ENCODE measurements at places on chromosomes 16 and 17.

GRCh38 chr17:142102-142661, 4.8 kb downstream of the SCGB1C2 start:
- no peak for DNase-seq

- no peak for DNase-seq
Observed at GRCh38 chr16:19846436-19846835, 38.2 kb downstream of the GPRC5B start.

GRCh38 chr16:86090461-86091170, 191.7 kb downstream of the IRF8 start:
- no peak for DNase-seq

- peak; percentile 95 for DNase-seq
Observed at GRCh38 chr17:80892900-80893603, 98.6 kb upstream of the CHMP6 start.
